Heart right ventricle (tissue), 16 donors: ENCODE measurements at places on chromosomes 1 and 21. TPM values are rescaled to one million over a fixed set of nuclear protein-coding genes. Genes with fewer than 3 reads are reported as not detected.

Gene CAPZB
- 207 TPM for total RNA-seq

Gene TEDDM1
- total RNA-seq = not detected

Gene OLIG2
- total RNA-seq = not detected

Gene HRNR
- not detected for total RNA-seq

Gene RPTN
- not detected for total RNA-seq

Gene USH2A
- 3.9 TPM for total RNA-seq

Gene C1QTNF12
- 0.90 TPM for total RNA-seq

Gene CBR3
- total RNA-seq = 5.8 TPM

Gene ETV3L
- not detected for total RNA-seq

Gene PLXNA2
- 13.4 TPM for total RNA-seq

Gene GOLT1A
- total RNA-seq = not detected

Gene C1orf185
- total RNA-seq = not detected

Gene UBASH3A
- 1.3 TPM for total RNA-seq

Gene TFF1
- not detected for total RNA-seq

Gene CSF3R
- total RNA-seq = 13.9 TPM

Gene CLCA1
- total RNA-seq = not detected

Gene HEYL
- 13.0 TPM for total RNA-seq

Gene SPRR5
- total RNA-seq = not detected

Gene FTCD
- 0.55 TPM for total RNA-seq

Gene RSPH1
- not detected for total RNA-seq
